ENCODE measurements at places on chromosomes 3 and 15. TPM values are rescaled to one million over a fixed set of nuclear protein-coding genes. Genes with fewer than 3 reads are reported as not detected.
A peak's percentile ranks its signal among the peaks of the same experiment; 100 is the strongest.

GRCh38 chr15:39172380-39173281 lies 408.2 kb upstream of the THBS1 start:
- DNase-seq, result peak; percentile 69

DNA sequence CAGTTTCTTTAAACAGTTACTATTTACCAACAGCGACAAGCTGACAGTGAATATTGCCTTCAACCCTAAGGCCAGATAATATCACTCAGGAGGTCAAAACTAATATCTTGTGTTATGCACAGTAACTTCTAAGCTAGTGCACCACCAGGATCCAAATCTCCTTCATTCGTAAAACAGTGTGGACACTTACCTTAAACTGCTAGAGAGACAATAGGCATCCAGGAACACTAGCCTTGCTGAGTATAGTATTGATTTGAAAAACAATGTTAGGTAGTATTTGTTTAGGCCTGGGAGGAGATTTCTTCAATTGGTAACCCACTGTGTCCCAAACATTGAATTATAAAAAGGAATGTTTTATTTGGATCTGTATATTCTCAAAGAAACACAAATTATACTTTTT lies 707.9 kb upstream of the UBE2E2 start:
- DNase-seq, result no peak

- no peak for DNase-seq
Measured at GRCh38 chr3:48301800-48302166, 31.7 kb downstream of the SPINK8 start.

Gene HGD
- total RNA-seq, result 0.28 TPM

Gene MESP1
- 0.18 TPM for total RNA-seq

Gene GPR27
- not detected for total RNA-seq

- DNase-seq, result peak; percentile 13
Measured at GRCh38 chr15:34223904-34224596, 766 bp upstream of the EMC4 start.

- no peak for DNase-seq
Measured at GRCh38 chr3:152943645-152944044, 108.7 kb downstream of the P2RY1 start.

GRCh38 chr15:33675246-33675645 lies 293.1 kb upstream of the CHRM5 start:
- peak; percentile 3 for DNase-seq

Gene KCNMB2
- not detected for total RNA-seq

DNA sequence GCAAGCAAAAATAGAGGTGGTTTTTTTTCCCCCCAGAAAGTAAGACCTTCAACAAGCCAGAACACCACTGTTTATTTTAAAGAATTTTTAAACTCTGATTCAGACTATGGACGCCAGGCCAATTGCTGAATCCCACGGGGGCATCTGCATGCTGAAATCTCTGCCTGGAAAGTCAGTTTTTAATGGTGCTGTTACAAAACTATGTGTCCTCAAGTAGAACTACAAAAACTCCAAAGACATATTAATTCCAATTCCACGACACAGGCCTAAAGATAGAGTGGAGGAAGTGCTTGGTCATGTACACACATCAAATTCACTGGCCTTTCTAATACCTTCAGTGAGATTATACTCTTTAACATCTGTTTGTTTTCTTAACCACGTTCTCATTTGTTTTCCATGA lies 490.5 kb upstream of the NR2F2 start:
- DNase-seq, result peak; percentile 70

Data from HFFc6 (cell line).